ENCODE measurements at places on chromosomes 11 and 22.

GRCh38 chr22:19855504-19856409 lies 1.1 kb upstream of the GNB1L start:
- peak; percentile 37 for DNase-seq

DNA sequence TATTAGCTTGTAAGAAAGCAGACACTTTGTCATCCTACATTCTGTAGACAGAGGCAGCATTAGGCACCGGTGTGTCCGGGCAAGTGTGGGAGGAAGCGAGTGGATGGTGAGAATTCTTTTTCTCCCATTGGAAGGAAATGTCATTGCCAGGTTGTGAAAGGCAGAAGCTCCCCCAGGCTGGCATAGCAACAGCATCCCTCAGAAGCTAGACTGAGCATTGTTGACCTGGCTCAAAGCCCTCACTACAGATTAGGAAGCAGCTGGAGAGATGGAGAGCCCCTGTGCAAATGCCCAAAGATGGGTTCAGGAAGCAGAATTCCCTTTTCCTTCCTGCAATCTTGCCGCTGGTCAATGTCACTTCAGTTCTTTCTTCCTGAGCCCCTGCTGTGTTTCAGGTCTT lies 1299.3 kb downstream of the TBC1D22A start:
- DNase-seq = no peak

DNA sequence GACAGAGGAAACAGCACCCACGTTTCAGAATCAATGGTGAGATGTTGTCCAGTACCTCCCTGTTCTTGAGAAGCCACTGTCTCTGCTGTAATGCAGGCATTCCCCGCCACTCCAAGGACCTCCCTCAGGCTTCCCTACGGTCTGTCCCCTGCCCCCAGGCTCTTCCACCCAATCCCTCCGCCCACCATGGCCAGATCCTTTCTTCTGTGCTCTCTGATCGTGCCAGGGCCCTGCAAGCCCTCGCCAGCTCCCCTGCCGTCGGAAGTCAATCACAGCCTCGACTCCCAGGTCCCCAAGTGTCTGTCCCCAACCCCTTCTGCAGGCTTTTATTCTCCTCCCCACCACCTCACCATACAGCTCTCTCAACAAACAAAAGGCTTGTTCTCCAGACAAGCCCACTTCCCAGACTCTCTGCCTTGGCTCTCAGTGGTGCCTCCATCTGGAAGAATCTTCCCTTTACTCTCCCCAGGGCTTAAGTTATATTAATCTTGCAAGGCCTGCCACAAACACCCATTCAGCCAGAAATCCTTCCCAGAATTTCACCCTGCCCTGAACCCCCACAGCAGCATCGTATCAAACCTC lies 13.7 kb downstream of the SCN4B start:
- no peak for DNase-seq

- DNase-seq = no peak
These were observed 107.2 kb downstream of the TSPAN18 start for GRCh38 chr11:44833877-44834452.

DNA sequence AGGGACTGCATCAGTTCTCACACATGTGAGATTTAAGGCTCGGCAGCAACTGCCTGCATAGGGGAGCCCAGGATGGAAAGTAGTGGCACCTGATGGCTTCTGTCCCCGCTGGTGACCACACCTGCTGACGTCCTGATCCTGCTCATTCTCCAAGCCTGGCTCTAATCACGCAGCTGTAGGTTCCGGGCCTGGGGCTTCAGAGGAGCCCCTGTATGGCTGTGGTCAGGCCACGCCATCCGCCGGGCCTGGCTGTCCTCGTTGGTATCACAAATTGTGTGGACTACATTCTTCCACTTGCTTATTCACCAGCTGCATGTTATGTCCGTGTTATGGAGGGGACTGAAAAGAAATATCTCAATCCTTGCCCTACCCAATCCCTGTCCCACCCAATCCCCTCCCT lies 580.0 kb downstream of the TBC1D22A start:
- DNase-seq = no peak

DNA sequence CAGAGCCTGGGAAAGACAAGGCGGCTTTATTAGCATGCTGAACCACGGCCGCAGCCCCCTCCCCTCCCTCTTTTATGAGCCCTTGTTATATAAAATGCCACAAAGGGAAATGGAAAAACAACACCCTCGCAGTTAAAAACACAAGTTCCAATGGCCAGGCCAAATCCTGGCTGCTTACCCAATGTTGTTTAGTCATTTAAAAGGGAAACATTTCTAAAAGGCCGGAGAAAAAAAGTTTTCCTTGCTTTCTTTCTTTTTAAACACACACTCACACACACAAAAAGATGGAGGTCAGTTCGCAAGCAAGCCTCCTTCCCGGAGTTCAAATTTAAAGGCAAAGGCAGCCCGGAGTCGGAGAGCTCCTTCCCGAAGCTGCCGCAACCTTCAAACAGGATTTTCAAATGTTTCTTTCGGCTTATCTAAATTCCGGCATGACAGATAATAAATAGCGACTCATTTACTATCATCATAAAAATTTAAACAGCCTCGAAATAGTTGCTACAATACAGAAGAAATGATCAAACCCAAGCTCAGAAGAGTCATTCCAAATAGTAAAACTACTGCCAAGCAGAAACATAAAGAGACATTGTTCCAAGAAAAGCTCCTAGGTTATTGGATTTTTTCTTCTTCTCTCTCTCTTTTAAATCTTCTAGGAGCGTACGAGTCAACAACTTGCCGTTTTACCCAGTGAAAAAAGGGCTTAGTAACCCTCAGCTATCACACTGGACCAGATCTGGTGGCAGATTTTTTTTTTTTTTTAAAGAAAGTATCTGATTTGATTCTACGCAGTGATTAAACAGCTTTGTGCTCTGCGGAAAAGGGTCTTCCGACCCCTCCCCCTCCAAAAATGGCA lies 3.5 kb downstream of the PHF21B start:
- peak; percentile 18 for DNase-seq

GRCh38 chr11:61763930-61764605 lies 11.6 kb downstream of the MYRF start:
- no peak for DNase-seq

- no peak for DNase-seq
These were observed 50.3 kb downstream of the MICAL3 start for GRCh38 chr22:17974087-17974486.

DNA sequence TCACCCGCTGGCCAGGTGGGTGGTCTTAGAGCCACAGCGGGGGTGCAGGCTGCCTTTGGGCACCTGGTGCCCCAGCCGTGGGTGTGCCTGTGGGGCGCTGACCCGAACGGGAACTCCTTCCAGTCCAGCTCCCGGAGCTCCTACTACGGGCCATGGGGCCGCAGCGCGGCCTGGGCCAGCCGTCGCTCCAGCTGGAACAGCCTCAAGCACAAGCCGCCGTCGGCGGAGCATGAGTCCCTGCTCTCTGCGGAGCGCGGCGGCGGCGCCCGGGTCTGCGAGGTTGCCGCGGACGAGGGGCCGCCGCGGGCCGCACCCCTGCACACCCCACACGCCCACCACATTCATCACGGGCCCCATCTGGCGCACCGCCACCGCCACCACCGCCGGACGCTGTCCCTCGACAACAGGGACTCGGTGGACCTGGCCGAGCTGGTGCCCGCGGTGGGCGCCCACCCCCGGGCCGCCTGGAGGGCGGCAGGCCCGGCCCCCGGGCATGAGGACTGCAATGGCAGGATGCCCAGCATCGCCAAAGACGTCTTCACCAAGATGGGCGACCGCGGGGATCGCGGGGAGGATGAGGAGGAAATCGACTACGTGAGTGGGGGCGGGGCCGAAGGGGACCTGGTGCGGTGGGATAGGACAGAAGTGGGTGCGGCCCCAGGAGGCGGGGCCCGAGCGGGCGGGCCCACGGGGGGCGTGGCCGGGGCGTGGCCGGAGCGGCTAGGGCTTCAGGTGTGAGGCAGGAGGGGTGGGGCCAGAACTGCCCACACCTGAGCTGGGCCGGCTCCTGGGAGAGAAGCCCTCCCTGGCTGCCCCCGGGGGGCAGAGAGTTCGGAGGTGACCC lies 91.5 kb downstream of the CACNA1I start:
- DNase-seq = no peak

GRCh38 chr11:10659339-10660216 lies 34.0 kb downstream of the IRAG1 start:
- no peak for DNase-seq

GRCh38 chr11:1779806-1780699 lies 16.3 kb upstream of the CTSD start:
- no peak for DNase-seq

DNA sequence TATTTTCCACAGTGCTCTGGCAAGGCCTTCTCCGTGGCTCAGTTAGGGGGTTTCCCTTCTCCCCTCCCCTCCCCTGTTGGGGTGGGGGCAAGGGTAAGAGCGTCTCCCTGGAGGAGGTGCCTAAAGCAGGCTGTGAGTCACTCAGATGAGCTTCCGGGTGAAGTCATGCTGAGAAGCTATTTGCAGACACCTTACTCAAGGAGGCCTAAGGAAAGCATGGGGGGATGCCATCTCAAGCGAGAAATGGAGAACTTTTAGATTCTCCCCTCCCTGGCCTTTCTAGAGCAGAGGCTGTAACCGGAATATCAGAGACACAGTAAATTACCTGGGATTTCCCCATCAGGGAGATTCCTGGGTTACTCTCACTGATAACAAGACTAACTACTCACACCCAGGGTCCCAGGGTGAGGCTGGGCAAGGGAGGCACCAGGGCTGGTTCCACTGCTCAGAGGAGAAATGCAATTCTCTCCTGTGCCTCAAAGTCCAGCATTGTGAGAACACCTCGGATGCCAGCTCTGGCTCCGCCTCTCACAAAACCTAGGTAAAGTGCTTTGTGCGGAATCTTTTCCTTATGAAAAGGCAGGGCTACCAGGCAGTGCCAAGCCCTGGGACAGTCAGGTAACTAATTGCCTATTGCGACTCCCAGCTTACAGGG lies 123.6 kb downstream of the ABTB2 start:
- no peak for DNase-seq

GRCh38 chr11:16434036-16434435 lies 77.7 kb upstream of the SOX6 start:
- DNase-seq = no peak

DNA sequence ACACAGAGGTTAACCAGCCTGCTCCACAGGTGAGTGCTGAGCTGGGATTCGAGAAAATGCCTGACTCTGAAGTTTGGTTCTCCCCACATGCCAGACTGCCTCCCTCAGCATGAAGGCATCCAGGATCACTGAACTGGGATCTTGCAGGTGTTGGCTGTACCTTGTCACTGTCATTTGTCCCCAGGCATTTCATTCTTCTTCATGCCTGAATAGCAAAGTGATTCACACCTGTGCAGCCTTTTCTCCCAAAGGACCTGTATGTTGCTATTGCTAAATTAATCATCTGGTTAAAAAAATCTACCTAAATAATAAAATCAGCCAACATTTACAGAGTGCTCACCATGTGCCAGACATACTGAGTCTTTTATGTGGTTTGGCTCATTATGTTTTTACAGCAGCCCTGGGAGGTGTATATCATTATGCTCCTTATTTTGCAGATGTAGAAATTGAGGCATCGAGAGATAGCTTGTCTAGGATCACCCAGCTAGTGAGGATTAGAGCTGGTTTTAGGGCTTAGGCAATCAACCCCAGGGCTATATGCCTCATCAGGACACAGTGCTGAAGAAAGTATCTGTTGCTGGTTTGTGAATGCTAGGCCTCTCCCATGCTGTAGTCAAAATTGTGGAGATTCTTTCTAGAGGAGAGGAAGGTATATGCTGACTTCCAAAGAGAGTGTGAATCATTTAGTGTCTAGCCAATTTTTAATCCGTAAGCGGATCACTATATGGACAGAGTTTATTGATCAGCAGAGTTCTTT lies 204.4 kb downstream of the HIPK3 start:
- DNase-seq = no peak

GRCh38 chr11:75814363-75814676 lies 690 bp upstream of the UVRAG start:
- DNase-seq = no peak

- DNase-seq = no peak
These were observed 168.6 kb upstream of the UBASH3B start for GRCh38 chr11:122486793-122487495.

DNA sequence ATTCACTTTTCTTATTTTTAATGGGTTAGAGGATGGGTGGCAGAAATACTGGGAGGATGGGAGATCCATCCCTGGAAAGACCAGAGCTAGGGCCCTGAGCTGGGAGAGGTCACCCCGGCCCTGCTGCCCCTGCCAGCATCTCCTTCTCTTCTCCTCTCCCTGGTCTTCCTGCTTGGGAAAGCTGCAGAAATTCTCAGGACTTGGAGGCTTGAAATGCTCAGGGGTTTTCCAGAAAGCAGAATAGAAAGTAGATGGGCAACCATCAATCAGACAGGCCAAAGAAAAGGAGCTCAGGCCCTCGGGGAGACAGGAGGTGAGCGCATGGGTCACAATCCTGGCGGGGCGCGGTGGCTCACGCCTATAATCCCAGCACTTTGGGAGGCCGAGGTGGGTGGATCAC lies 1.5 kb downstream of the APOBEC3H start:
- DNase-seq = no peak

GRCh38 chr22:49078076-49078710 lies 749.5 kb downstream of the BRD1 start:
- DNase-seq = no peak

GRCh38 chr11:94171693-94172440 lies 43.2 kb downstream of the PANX1 start:
- DNase-seq = no peak

- no peak for DNase-seq
These were observed 119.5 kb upstream of the NARS2 start for GRCh38 chr11:78694152-78694551.

GRCh38 chr11:3674189-3674588 lies 3.0 kb upstream of the CHRNA10 start:
- no peak for DNase-seq

DNA sequence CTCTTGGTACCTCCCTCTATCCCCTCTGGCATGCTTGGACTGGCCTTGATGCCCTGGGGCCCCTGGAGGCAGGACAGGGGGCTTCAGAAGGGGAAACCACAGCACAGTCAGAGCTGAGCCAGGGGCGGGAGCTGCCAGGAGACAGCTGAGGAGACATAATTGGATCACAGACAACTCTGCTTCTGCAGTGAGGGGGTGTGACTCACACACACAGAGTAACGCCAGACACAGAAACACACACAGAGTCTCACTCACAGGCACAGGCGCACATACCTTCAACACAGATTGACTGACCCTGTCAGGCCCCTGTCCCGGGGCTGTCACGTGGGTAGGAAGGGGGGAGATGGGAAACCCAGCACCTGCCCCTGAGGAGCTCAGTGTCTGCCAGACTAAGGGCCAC lies 20.6 kb downstream of the STARD10 start:
- peak; percentile 60 for DNase-seq

- DNase-seq = no peak
These were observed 40.1 kb upstream of the PPARA start for GRCh38 chr22:46110215-46110614.

- no peak for DNase-seq
These were observed 32.6 kb downstream of the LMO2 start for GRCh38 chr11:33859306-33859705.

GRCh38 chr11:92295175-92296137 lies 70.8 kb downstream of the FAT3 start:
- DNase-seq = no peak

GRCh38 chr11:1257366-1257765 lies 34.5 kb downstream of the MUC5B start:
- no peak for DNase-seq

GRCh38 chr11:95800438-95800837 lies 10.1 kb downstream of the CEP57 start:
- no peak for DNase-seq

Data from anterior cingulate cortex (tissue), 58 donors.